ENCODE measurements at places on chromosomes 7 and 10. TPM values are rescaled to one million over a fixed set of nuclear protein-coding genes. Genes with fewer than 3 reads are reported as not detected.

TWIST1 gene
- total RNA-seq = 1.2 TPM

DNA sequence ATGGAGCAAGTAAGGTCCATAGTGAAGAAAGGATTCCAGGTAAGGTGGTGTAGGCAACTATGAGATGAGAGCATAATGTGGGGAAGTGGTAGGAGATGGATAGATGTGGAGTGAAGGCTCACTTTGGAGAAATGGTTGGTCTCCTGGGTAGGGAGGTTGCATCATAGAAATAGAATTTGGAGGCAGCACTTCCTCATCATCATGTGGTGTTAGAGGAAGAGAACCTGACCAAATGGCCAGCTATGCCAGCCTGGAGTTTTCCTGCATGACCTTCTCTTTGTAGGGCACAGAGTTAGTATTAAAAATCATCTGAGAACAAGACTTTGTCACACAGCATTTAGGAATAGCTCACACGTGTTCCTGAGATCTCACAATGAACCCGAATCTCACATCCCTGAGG, 126.7 kb upstream of the CXCL12 start:
- no peak for DNase-seq

DNA sequence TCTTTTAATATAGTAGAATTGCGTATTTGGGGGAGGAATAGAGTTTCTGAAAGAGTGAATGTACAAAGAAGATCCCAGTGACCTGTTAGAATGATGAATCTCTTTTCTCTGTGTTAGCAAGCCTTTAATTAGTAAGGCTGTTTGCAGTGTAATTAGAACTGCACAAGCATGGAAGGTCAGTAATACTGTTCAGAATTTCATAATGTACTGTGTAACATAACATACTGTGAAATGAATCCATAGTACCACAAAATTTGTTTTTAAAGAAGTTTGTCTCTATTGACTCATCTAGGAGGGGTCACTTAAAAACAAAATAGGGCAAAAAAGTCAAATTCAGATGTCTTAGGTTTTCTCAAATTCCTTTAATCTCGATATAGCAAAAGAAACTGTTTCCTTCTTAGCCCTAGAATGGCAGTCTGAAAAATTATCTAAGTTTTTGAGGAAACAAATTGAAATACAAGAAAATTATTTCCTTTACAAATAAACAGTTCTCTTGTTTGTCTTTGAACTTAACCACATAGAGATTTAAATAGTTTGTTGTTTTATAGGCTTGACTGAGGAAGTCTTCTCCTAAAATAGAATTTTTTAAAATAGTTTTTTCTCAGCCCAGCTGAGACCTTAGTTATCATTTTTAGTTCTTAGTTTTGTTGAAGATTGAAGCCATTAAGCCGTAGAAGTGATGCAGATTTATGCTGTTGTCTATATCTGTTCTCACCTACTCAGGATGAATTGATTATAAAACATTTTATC, 12.5 kb downstream of the ADK start:
- no peak for DNase-seq

FAM237B gene
- total RNA-seq = not detected

DNA sequence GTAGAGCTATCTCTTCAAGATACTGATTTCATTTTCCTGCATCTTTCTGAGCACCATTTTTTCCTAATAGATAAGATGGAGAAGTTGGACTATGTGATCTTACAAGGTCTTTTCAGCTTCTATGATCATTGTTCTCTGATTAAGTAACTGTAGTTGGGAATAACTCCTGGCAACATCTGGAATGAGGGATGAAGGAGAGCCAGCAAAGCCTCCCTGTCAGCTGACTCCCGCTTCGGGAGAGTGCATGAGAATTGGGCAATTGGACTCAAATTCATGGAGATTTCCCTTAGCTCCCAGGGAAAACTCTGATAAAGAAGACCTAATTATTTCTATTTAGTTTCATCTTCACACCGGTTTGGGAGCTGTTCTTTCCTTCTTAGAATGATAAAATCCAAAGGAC, 146.1 kb downstream of the CCDC71L start:
- DNase-seq = no peak

FBXO24 gene
- total RNA-seq = 0.37 TPM

DNA sequence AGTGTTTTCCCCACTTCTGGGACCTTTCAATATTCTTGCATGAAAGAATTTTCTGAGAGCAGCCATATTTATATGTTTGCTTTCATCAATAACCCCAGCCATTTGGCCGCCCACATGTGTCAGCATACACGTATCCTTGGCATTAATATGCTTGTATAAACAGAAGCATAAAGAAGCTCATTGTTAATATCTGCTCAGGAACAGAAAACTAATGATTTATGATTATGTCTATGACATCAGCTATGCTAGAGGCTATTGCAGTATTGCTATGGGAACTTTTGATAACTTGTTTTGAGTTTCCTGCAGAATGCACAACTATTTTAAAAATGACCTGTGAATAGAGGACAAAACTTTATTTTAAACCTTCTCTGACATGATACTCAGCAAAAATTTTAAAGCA, 300.9 kb upstream of the MTPN start:
- no peak for DNase-seq

GRCh38 chr10:62915158-62915557, 99.0 kb upstream of the EGR2 start:
- DNase-seq = no peak

DNA sequence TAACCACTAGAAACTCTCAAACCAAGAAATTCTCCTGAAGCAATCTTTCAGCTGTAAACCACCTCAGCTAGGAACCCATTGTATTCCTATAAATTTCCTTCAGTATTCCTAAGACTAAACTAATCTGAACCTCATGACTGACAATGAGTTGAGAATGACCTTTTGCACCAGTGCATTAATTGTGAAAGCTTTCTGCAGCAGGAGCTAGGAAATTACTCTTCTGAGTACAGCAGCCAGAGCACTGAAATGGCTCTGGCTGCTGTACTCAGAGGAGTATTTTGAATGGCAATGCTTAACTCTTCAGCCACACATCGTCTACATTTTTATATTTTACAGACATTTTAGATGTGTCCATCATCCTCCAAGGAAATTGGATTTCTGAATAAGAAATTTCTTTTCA, 109.7 kb downstream of the PCDH15 start:
- DNase-seq = no peak

FAM13C gene
- total RNA-seq = not detected

- no peak for DNase-seq
These were observed 60.4 kb downstream of the EVX1 start for GRCh38 chr7:27303026-27303425.

DNA sequence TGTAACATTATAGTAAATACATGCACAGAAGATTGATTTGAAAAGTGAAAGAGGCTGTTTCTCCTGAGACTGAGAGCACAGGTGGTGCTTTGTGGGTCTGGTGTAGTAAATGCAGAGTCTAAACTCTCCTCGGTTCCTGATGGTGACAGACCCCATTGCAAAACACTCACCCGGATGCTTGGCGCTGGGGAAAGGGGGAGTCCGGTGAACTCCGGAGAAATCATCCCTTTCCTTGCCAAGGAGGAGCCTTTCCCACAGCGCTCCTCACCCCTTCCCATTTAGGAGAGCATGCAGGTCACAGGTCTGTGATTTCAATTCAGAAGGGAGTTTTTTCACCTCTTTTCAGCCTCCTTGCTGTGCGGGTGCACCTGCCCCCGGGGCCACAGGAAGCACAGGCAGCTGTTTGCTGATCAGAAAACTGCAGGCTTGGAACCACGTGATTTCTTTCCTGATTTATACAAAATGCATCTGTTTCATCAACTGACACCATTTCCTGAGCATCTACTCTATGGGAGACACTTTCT, 75.6 kb upstream of the LYZL2 start:
- DNase-seq = peak; percentile 39

GRCh38 chr7:92698237-92698841, 108.1 kb upstream of the FAM133B start:
- DNase-seq = no peak

DNA sequence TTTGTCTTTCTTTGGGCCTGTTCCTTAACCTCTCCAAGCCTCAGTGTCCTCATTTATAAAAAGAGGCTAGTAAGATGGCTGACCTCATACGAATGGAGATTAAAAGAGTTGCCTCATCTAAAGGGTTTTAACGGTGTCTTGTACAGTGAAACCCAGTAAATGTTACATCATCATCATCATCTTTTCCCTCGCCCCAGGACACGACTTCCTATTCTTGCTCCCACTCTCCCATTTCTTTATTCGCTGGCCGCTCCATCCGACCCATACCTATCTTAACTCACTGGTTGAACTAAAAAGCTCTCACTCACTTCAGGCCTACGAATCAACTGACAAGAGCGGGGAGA, 554 bp downstream of the FRA10AC1 start:
- DNase-seq = no peak

RAMP3 gene
- total RNA-seq = 0.14 TPM

GRCh38 chr10:73263693-73264347, 11.4 kb upstream of the MRPS16 start:
- no peak for DNase-seq

Measured in activated T-helper 2 cell treated with anti-CD3 and anti-CD28 coated beads, Interferon-gamma antibody, Interleukin-2, Interleukin-4, amounts not matched to agents 10 μg/mL and 5 μg/mL and 100 μg/mL, durations not matched to agents 14 hours and 24 hours and 36 hours (primary cell).